ENCODE measurements at places on chromosomes 12 and 14.

DNA sequence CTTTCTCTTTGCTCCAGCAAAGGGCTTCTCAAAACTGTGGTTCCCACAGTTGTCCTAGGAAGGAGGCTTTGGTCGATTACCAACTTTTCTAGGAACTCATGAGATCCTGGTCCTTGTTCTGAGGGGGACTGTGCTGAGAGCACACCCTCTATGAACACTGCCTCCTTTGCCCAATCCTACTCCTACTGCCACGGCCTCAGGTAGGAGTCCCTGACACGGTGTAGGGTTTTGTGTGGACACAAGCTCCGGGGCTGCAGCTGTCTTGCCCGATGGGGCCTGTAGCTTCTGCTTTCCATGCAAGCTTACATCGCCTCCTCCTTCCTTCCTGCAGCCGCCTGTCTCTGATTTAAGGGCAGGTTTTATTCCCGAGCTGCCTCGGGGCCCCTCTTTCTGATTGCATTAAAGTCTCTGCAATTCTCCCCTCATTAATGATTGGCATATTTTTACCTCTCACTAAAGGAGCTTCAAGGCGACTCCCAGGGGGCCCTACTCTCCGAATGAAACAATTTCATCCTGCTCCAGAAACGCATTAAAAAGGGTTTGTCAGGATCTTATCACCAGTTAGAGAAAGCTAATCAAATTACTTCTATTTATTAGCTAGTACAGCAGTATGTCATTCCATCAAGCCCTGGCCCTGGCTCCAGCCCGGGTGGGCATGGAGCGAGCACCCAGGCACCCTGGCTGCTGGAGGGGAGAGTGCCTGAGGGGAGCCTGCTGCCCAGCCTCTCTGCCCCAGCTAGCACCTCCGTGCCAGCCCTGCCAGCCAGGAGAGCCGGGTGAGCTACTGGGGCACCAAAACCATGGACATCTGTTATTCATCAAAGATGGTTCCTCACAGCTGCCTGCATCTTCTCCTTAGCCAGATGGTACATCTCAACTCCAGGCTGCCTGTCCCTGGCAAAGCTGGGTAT lies 38.0 kb upstream of the ESRRB start:
- no peak for DNase-seq

GRCh38 chr12:45575417-45575816 lies 154.1 kb upstream of the ARID2 start:
- no peak for DNase-seq

- DNase-seq = no peak
Observed at GRCh38 chr14:101929946-101930345, 34.4 kb upstream of the DYNC1H1 start.

DNA sequence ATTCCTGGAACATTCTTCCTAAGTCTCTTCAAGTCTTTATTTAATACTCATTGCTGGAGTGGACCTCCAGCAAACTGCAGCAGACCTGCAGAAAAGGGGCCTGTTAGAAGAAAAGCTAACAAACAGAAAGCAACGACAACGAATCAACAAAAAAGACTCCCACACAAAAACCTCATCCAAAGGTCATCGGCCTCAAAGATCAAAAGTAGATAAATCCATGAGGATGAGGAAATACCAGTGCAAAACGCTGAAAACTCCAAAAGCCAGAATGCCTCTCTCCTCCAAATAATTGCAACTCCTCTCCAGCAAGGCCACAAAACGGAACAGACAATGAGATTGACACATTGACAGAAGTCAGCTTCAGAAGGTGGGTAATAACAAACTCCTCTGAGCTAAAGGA lies 472.2 kb downstream of the C12orf50 start:
- DNase-seq = no peak

DNA sequence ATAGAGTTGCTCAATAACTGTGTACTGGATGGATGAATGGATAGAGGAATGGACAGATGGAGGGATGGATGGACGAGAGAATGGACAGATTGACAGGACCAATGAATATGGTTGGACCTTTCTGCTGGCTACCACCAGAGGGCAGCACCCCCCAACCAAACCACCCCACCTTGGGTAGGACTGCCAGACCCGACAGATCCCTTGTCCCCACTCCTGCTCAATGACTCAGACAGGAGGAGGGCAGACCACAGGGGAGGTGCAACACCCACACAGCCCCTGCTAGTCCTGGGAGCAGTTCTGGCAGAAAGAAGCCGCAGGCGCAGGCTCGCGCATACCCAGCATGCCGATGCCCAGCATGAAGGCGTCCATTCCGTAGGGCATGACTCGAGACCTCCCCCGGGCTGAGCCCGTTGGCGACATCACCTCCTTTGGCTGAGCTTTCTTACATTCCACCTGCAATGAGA lies 12.4 kb downstream of the MSI1 start:
- DNase-seq = peak; percentile 55

DNA sequence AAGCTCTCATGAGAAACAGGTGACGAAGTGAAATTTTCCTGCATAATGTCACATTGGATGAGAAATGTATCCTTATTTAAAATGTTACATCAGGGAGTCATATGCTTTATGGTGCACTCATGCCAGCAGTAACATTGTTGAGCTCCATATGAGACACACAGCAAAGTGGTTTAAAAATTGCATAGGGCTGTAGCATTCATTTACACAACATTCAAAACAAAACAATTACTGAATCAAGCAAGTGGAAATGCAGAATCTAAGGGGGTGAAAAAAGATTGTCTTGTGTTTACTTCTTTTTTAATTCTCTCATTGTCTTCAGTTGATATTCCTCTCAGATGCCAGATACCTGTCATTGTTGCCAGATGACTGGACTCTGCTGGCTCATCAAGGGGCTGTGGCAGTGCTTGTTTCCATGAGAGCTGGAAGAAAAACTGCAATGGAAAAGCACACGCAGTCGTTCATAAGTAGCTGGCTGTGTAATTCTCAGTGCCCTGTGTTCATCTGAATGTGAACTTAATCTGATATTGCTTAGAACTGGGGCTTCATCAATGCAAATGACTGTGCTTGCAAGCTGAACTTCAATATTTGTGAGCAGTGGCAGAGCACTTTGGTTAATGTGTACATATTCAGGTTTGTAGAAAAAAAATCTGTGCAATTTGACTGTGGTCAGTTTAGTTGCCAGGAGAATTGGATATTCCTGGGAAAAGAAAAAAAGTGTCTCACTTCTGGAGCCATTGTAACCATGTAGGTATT lies 305.6 kb downstream of the RAD51B start:
- no peak for DNase-seq

- no peak for DNase-seq
Observed at GRCh38 chr12:79547044-79547734, 143.6 kb downstream of the PAWR start.

DNA sequence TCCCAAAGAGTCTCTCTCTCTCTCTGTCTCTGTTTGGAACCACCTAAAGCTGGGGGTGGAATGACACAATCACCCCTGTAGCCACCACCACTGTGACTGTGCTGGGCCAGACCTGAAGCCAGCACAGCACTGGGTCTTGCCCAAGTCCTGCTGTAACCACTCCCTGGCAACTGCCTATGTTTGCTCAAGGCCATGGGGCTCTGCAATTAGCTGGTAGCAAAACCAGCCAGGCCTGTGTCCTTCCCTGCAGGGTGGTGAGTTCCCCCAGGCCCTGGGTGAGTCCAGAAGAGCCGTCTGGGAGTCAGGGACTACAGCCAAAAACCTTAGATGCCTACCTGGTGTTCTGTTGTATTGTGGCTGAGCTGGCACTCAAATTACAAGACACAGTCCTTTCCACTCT lies 50.8 kb downstream of the DGLUCY start:
- DNase-seq = no peak

DNA sequence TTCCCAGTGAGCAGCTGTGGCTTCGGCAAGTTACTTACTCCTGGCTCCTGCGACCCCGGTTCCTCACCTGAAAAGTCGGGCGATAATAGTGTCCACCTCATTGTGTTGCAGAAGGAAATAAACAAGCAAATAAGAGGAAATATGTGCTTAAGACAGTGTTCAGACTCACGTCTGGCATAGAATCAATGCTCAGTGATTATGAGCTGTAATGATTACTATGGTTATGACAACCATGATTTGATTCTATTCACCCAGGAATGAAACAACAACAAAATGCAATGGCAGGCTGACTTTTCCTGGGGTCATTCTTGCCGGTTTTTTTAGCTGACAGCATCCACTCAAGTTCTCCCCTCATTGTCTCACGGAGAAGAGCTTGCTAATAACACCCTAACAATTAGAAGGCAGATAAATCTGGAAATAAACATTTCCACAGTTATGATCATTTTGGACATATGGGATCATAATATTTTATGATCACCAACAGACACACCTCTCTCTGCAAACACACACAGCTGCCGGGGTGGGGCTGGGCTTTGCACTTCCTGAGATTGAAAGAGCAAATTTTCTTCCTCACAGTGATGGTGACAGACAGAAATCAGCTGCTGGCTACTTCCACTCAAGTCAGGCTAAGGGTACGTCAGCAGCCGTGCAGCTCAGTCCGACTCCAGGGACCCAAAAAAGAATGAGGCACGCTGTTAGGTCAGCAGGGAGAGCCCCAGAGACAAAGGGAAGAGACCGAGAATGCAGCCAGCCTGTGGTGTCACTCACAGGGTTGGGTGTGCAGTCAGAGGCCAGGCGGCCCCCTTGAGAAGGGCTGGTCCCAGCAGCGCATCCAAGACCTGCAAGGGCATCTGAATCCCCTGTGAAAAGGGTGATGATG lies 158.0 kb downstream of the RIMBP2 start:
- no peak for DNase-seq

- no peak for DNase-seq
Observed at GRCh38 chr12:103773109-103773910, 67.7 kb downstream of the NT5DC3 start.

DNA sequence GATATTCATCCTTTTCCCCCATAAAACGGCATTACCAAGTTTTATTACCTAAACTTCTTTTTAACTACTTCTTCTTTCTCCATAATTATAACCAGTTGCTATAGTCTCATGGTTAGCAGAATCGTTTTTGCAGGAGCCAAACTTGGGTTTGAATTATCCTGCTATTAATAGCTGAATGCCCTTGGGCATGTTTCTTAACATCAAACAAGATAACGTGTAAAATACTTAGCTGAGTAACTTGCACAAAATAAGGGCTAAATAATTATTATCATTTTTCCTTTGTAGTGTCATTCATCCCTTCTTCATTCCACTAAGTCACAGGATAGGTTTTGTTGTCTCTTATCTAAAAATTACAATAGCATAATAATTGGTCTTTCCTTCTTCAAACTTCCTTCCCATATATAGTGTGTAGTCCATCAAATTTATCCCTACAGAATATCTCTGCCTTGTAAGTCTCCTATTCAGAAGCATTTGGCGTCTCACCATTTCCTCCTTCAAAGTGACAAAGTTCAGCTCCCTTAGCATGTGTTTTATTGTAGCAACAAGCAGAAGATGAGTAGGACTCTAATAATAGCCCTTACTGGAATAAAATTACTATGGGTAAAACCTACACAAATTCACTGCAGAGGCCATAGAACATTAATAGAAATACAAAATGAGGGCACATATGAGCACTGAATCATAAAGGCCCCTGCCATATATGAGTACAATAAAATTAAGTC lies 63.8 kb downstream of the FAR2 start:
- DNase-seq = no peak

- DNase-seq = no peak
Observed at GRCh38 chr14:48401321-48401720, 725.9 kb upstream of the MDGA2 start.

GRCh38 chr12:68237619-68238018 lies 12.0 kb upstream of the IL26 start:
- DNase-seq = no peak

DNA sequence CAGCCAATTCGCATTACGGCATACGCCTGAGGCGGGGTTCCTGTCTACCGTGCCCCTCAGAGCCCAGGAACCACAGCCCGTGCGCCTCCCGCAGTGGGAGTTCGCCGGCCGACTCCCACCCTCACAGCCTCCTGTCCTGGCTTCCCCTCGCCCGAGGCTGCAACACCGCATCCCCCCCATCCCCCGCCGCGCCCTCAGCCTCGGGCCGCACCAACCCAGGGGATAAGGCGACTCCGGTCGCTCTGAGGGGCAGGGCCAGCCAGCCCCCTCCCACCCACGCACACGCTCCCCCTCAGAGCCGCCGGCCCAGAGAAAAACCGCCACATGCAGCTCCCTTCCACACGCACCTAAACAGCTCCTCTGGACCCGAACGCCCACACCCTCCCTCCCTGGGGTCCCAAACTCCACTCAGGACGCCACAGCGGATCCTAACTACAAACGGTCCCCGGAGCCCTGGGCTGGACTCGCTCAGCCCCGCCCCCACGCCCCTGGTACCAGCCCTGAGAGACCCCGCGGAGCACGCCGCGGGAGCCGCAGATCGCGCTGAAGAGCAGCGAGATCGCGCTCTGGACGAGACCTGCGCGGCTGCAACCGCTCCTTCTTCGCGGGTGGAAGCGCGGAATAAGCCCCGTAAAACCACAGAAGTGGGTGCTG lies at the start of gene C14orf39:
Gene C14orf39 (minus strand): TSS at position 466 of the 654 bp plus-strand sequence. CDS start 985 bp downstream, outside the sequence.
- no peak for DNase-seq

DNA sequence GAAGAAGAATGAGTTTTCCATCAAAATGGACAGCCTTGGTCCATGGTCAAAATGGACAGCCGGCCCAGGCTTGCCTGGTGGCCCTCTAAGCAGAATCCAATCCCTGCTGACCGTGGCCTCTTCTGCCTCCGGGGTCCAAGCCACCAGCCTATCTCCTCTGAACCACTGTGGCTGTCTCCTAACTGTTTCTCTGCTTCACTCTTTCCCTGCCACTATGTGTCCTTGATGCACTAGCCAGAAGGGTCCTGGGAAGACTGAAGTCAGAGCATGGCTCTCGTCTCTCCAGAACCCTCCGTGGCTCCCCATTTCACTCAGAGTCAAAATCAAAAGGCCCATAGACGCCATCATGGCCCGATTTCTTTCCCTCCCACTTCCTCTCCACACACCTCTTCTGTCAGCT lies 8.5 kb upstream of the FZD10 start:
- no peak for DNase-seq

GRCh38 chr12:7144414-7145120 lies 14.4 kb downstream of the CLSTN3 start:
- DNase-seq = no peak

DNA sequence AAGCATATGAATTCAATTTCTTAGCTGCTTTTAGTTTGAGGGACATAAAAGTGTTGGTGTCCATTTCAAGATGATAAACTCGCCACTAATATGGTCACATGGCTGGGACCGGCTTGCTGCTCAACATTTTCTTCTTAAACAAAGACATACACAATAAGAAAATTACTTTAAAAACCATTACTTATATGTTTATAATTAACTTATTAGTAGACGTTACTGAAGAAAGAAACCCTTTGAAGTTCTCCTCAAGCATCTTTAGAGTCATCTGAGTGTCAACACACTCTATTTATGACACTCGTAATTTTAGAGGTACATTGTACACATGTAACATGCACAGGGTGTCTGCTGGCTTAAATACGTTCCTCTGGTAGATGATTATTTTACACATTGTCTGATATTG lies 74.7 kb downstream of the BMP4 start:
- no peak for DNase-seq
